Osteocyte (in vitro differentiated cells): ENCODE measurements at places on chromosomes 7 and 10. TPM values are rescaled to one million over a fixed set of nuclear protein-coding genes. Genes with fewer than 3 reads are reported as not detected.

GRCh38 chr10:70542565-70542938, 60.0 kb downstream of the PRF1 start:
- H3K27me3 ChIP-seq: no peaks in the 10 kb centered on the region
- no peak for DNase-seq
- no peak overlapping the region for H3K4me3 ChIP-seq

Gene XRCC2
- total RNA-seq: 1.4 and 1.7 TPM in 2 replicates

Gene GJD4
- total RNA-seq: not detected in 2 replicates

Gene CYP2C18
- not detected in 2 replicates for total RNA-seq

GRCh38 chr7:127514499-127514898, 70.9 kb downstream of the GCC1 start:
- H3K27me3 ChIP-seq: peaks cover 34% of the 10 kb centered on the region
- H3K4me1 ChIP-seq: no peaks in the 10 kb centered on the region
- H3K4me3 ChIP-seq: no peak overlapping the region
- no peaks in the 10 kb centered on the region for H3K36me3 ChIP-seq

Gene RELN
- 0.19 and 0.52 TPM in 2 replicates for total RNA-seq

DNA sequence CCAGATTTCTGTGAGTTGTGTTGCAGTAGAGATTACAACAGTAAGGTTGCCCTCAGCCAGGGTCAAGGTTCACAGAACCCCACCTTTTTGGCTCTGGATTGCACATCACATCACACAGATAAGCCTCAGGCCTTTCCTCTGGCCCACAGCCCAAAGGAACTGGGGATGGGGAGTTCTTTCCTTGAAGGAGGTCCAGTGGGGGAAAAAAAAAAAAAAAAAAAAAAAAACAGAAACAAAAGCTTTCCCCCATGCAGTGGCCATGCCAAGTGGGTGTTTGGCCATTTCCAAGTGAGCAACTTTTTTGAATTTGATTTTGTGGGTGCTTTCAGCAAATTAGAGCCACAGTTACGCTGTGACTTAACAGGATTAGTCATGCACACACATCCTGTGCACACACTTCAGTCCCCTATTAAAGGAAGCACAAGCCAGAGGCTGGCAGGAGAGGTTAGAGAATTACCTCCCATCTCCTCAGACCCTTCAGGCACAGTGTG, 79.3 kb upstream of the NANOS1 start:
- H3K4me1 ChIP-seq: no peaks in the 10 kb centered on the region
- no peak overlapping the region for H3K27ac ChIP-seq
- no peaks in the 10 kb centered on the region for H3K36me3 ChIP-seq

DNA sequence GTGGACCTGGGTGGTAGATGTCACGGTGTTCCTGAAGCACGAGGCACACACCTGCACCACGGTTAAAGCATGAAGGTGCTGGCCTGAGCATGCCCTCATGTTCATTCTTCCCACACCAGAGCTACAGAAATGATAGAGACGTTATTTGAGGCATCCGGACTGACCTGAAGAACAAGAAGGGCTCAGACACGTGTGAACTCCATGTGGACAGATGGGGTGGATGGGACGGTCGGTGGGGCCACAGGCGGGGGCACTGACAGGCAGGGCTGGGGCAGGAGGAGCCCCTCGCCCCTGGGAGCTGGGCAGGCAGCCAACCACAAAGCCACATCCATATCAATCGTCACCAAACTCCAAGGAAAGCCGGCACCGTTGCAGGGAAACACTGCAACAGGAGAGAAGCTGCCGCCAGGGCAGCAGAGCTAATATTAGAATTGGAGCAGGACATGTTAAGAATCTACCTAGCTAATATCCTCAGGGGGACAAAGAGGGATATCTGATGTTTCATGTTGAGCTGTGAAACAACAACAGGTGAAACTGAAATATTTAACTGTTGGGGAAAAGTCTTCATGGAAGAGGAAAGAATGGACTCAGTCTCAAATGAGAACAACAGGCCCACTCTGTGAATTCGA, 37.8 kb upstream of the DIP2C start:
- no peaks in the 10 kb centered on the region for H3K4me1 ChIP-seq
- peaks cover 15% of the 10 kb centered on the region for H3K27me3 ChIP-seq
- peak; percentile 69 for DNase-seq
- no peak overlapping the region for H3K4me3 ChIP-seq
- no peak overlapping the region for H3K27ac ChIP-seq

DNA sequence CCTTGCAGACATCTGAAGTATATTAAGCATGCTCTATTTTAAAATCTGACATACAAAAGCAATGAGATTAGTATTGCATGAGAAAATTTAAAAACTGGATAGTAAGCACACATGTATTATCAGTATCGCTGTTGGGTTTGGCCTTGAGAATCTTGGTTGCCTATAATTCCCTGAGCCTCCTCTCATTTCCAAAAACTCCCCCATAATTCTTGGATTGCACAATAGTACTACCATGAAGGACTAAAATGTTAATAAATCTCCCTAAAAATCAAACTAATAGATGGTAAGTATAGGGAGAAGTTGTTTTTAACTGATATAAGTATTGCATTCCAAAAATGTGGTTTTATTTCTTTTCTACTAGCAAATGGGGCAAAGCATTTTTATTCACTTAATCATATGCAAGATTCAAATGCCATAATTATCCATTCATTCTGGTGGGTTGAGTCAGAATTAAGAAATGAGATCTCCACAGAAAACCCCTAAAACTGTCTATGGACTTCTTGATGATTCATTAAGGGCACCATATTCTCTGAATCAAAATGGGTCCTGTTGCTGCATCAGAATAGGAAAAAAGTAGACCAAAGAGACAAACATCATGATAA, 10.3 kb upstream of the VIM start:
- peaks cover 64% of the 10 kb centered on the region for H3K4me1 ChIP-seq
- no peaks in the 10 kb centered on the region for H3K27me3 ChIP-seq
- H3K36me3 ChIP-seq: no peaks in the 10 kb centered on the region
- H3K27ac ChIP-seq: peak overlapping the region; percentile 92

- DNase-seq: no peak
- peaks cover 6% of the 10 kb centered on the region for H3K4me1 ChIP-seq
- H3K27me3 ChIP-seq: no peaks in the 10 kb centered on the region
- H3K27ac ChIP-seq: no peak overlapping the region
Measured at GRCh38 chr7:42053834-42054233, 183.2 kb downstream of the GLI3 start.

- peaks cover 15% of the 10 kb centered on the region for H3K36me3 ChIP-seq
- no peak for DNase-seq
- H3K27ac ChIP-seq: no peak overlapping the region
- no peaks in the 10 kb centered on the region for H3K27me3 ChIP-seq
- peaks cover 5% of the 10 kb centered on the region for H3K4me1 ChIP-seq
Measured at GRCh38 chr7:36338256-36338655, 51.4 kb upstream of the ANLN start.

- H3K36me3 ChIP-seq: peaks cover 16% of the 10 kb centered on the region
- H3K4me3 ChIP-seq: no peak overlapping the region
- H3K4me1 ChIP-seq: no peaks in the 10 kb centered on the region
- no peaks in the 10 kb centered on the region for H3K27me3 ChIP-seq
- H3K27ac ChIP-seq: no peak overlapping the region
Measured at GRCh38 chr10:133466683-133467275, 13.0 kb downstream of the SCART1 start.

DNA sequence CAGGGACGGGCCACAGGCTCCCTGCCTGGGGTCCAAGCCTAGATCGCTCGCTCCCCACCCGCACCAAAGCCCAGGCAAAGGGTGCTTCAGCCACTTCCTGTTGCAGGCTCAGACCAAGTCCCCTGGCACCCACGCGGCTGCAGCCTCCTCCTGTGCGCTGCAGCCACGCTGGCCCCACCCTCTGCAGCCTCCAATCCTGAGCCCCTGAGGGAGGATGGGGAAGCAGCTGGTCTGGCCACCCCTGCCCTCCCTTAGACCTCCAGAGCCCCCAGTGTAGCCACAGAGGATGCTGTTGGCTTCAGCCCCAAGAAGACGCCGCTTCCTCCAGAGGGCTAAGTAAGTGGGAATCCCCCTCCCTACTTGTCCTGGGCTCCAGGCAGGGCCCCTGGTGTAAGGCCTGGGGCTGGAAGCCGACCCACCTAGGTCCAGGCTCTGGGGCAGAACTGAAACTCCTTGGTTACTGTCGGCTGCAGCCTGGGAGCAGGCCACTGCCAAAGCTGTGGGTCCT, 9.4 kb downstream of the LIMK1 start:
- no peak overlapping the region for H3K27ac ChIP-seq
- H3K4me1 ChIP-seq: peaks cover 33% of the 10 kb centered on the region
- H3K4me3 ChIP-seq: no peak overlapping the region
- DNase-seq: no peak
- H3K36me3 ChIP-seq: peaks cover 7% of the 10 kb centered on the region
